ENCODE measurements at places on chromosomes 12 and 14. TPM values are rescaled to one million over a fixed set of nuclear protein-coding genes. Genes with fewer than 3 reads are reported as not detected.

The ZNF891 gene
- total RNA-seq, result 1.1 TPM

The EMP1 gene
- total RNA-seq, result 210 TPM

The LRTM2 gene
- total RNA-seq, result not detected

The DDX47 gene
- 60.6 TPM for total RNA-seq

The RHEBL1 gene
- total RNA-seq, result 0.39 TPM

The LMO3 gene
- 14.3 TPM for total RNA-seq

The ATP2B1 gene
- 118 TPM for total RNA-seq

The KLRC2 gene
- not detected for total RNA-seq

The MYF6 gene
- total RNA-seq, result not detected

The GUCY2C gene
- total RNA-seq, result not detected

The TSHR gene
- total RNA-seq, result not detected

The B3GNT4 gene
- under 0.01 TPM for total RNA-seq

The SYCP3 gene
- 0.39 TPM for total RNA-seq
